ENCODE measurements at places on chromosomes 2 and 18. TPM values are rescaled to one million over a fixed set of nuclear protein-coding genes. Genes with fewer than 3 reads are reported as not detected.
A peak's percentile ranks its signal among the peaks of the same experiment; 100 is the strongest.

Gene ACMSD
- total RNA-seq = not detected

Gene DTNA
- 18.5 TPM for total RNA-seq

GRCh38 chr2:193743089-193743488, 1548.4 kb upstream of the TMEFF2 start:
- H3K4me3 ChIP-seq = no peak overlapping the region
- H3K36me3 ChIP-seq = no peaks in the 10 kb centered on the region
- no peak for DNase-seq
- no peaks in the 10 kb centered on the region for H3K27me3 ChIP-seq

DNA sequence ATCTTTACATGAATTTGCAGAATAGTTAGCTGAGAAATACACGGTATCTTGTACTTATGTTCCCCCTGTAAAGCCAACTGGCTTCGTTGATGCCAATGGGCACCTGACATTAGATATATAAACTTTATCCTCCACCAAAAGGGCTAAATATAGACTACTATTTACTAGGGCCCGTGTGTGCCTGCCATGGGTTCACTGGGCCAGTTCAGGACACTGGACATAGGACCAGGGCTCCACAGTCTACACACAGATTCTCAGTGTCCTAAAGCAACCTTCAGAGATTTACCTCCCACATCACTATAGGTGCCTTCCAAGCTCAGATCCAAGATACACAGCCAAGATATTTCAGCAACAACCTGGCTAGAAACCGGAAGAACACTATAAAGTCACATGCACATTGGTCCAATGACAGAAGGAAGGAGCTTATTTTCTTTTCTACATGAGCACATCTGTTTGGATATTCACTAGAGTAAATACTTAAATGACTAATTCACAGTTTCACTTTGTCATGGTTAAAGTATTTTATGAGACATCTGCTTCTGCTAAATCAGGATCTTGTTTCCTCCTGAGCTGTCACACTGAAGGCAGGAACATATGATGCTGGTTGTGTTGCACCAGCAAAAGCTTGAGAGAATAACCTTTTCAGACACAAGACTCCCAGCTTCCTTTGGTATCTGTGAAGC, 95.1 kb downstream of the MYO5B start:
- peaks cover 5% of the 10 kb centered on the region for H3K4me1 ChIP-seq
- H3K27me3 ChIP-seq = no peaks in the 10 kb centered on the region

GRCh38 chr18:62881509-62882016, 166.2 kb downstream of the PHLPP1 start:
- H3K27me3 ChIP-seq = no peaks in the 10 kb centered on the region
- H3K27ac ChIP-seq = no peak overlapping the region
- peaks cover 31% of the 10 kb centered on the region for H3K4me1 ChIP-seq
- H3K36me3 ChIP-seq = no peaks in the 10 kb centered on the region

- no peak overlapping the region for H3K27ac ChIP-seq
- peaks cover 9% of the 10 kb centered on the region for H3K4me1 ChIP-seq
- no peaks in the 10 kb centered on the region for H3K36me3 ChIP-seq
Observed at GRCh38 chr2:105783151-105783738, 38.5 kb downstream of the NCK2 start.

DNA sequence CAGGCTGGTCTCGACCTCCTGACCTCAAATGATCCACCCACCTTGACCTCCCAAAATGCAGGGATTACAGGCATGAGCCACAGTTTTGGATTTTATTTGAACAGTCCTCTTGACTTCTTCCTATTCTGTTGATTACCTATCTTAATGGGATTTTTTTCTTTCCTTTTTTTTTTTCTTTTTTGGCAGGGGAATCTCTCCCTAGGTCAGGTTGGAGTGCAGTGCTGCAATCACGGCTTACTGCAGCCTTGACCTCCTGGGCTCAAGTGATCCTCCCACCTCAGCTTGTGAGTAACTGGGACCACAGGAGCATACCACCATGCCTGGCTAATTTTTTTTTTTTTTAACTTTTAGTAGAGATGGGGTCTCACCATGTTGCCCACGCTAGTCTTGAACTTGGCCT, 2.8 kb downstream of the MTHFD2 start:
- peaks cover 23% of the 10 kb centered on the region for H3K4me1 ChIP-seq
- peak overlapping the region; percentile 39 for H3K27ac ChIP-seq
- no peak for DNase-seq
- H3K36me3 ChIP-seq = no peaks in the 10 kb centered on the region

Gene DOCK10
- 29.2 TPM for total RNA-seq

DNA sequence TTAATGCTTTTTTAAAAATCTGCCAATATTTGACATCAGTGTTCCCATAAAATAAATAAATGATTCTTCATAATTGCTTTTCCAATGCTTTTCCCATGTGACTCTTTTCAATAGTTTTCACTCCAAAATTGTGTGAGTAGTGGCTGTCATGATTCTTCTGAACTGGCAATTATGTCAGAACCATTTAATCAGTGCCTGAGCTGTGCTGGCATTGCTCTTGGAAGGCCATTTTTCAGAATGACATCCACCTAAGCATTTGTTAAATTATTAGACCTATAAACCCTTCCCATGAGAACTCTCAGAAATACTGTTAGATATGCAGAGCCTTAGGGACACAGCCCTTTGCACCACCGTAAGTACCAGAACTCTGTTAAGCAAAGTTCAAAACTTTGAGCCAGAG, 334.9 kb upstream of the RAB12 start:
- H3K4me3 ChIP-seq = no peak overlapping the region
- DNase-seq = no peak
- no peak overlapping the region for H3K27ac ChIP-seq
- no peaks in the 10 kb centered on the region for H3K36me3 ChIP-seq
- H3K4me1 ChIP-seq = no peaks in the 10 kb centered on the region

GRCh38 chr2:159968279-159968900, 94.0 kb downstream of the PLA2R1 start:
- H3K36me3 ChIP-seq = no peaks in the 10 kb centered on the region
- no peak overlapping the region for H3K27ac ChIP-seq
- no peak for DNase-seq
- H3K4me1 ChIP-seq = no peaks in the 10 kb centered on the region
- H3K4me3 ChIP-seq = no peak overlapping the region

Gene SERPINB3
- not detected for total RNA-seq

DNA sequence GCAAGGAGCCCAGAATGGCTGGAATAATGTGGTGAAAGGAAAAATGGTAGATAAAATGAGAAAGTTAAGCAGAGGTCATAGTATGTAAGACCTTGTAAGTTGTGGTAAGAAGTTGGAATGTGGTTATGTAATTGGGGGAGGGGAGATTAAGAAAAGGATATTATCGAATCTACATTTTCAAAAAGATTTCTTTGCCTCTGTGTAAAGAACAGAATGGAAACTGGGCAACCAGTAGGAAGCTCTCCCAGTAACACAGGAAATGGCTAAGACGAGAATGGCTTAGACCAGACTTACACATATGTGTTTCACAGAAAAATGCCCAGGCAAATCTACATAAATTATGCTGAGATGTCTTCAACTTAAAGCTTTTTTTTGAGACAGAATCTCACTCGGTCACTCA, 13.2 kb downstream of the MEMO1 start:
- no peaks in the 10 kb centered on the region for H3K27me3 ChIP-seq
- H3K4me3 ChIP-seq = no peak overlapping the region
- H3K36me3 ChIP-seq = no peaks in the 10 kb centered on the region
- H3K4me1 ChIP-seq = peaks cover 15% of the 10 kb centered on the region
- H3K27ac ChIP-seq = no peak overlapping the region

Gene CABYR
- total RNA-seq = 0.73 TPM

GRCh38 chr18:49277395-49278036, 182.9 kb downstream of the DYM start:
- H3K4me3 ChIP-seq = no peak overlapping the region
- peaks cover 3% of the 10 kb centered on the region for H3K4me1 ChIP-seq
- no peak overlapping the region for H3K27ac ChIP-seq
- H3K36me3 ChIP-seq = peaks cover 22% of the 10 kb centered on the region
- no peak for DNase-seq
- no peaks in the 10 kb centered on the region for H3K27me3 ChIP-seq

- no peaks in the 10 kb centered on the region for H3K36me3 ChIP-seq
- H3K27ac ChIP-seq = no peak overlapping the region
- no peak overlapping the region for H3K4me3 ChIP-seq
- no peaks in the 10 kb centered on the region for H3K27me3 ChIP-seq
- no peak for DNase-seq
Observed at GRCh38 chr2:123502931-123503330, 522.2 kb upstream of the CNTNAP5 start.

Gene RALBP1
- 46.7 TPM for total RNA-seq

DNA sequence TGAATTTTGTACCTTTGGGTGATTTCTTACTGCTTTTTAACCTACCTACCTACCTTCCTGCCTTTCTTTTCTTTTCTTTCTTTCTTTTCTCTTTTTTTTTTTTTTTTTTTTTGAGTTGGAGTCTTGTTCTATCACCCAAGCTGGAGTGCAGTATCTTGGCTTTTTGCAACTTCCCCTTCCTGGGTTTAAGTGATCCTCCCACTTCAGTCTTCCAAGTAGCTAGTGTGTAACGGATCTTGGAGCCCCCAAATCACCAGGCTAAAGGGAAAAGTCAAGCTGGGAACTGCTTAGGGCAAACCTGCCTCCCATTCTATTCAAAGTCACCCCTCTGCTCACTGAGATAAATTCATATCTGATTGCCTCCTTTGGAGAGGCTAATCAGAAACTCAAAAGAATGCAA, 61.3 kb downstream of the DDX18 start:
- H3K4me1 ChIP-seq = no peaks in the 10 kb centered on the region
- H3K4me3 ChIP-seq = no peak overlapping the region
- no peaks in the 10 kb centered on the region for H3K27me3 ChIP-seq
- no peak overlapping the region for H3K27ac ChIP-seq

DNA sequence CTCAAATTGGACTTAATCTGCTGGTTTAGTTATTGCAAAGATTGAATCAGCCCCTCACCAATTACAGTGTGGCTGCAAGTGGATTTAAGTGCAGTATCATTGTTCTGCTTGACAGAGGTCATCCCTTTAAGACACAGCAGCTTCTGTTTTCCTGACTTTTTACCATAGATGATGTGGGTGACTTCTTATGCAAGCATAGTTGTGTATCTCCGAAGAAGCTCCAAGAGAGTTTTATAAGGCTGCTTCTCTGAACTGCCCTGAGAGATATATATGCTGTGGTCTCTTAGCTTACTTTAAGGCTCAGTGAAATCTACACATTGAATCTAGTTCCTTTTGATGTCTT, 3.5 kb downstream of the TRIB2 start:
- no peaks in the 10 kb centered on the region for H3K27me3 ChIP-seq
- peak overlapping the region; percentile 69 for H3K4me3 ChIP-seq
- no peak for DNase-seq
- peaks cover 20% of the 10 kb centered on the region for H3K36me3 ChIP-seq

All from stomach (tissue), 19 donors.